Left ventricle myocardium inferior (tissue), 1 donor: ENCODE measurements at places on chromosomes 4 and X. TPM values are rescaled to one million over a fixed set of nuclear protein-coding genes. Genes with fewer than 3 reads are reported as not detected.

GRCh38 chrX:74389016-74389722, 32.1 kb upstream of the SLC16A2 start:
- no peak for DNase-seq

DNA sequence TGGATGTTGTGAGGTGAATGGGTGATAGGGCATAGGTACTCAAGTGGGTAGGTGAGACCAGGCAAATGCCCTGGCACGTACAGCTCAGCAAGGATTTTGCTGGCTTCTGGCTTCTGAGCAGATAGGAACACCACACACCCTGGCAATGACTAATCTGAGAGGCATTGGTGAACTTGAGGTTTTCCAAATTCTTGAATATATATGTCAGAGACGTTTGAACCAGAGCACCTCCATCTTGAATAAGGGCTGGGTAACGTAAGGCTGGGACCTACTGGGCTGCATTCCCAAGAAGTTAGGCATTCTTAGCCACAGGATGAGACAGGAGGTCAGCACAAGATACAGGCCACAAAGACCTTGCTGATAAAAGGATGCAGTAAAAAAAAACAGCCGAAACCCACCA, 204.5 kb downstream of the NLGN4X start:
- no peak for DNase-seq

HMGN5 gene
- total RNA-seq: 3.1 TPM

PCSK1N gene
- total RNA-seq: not detected
